ENCODE measurements at places on chromosomes 1 and 21. TPM values are rescaled to one million over a fixed set of nuclear protein-coding genes. Genes with fewer than 3 reads are reported as not detected.

HDAC1 gene
- 157 TPM for polyA plus RNA-seq

EDARADD gene
- 3.6 TPM for polyA plus RNA-seq

RIMS3 gene
- 1.6 TPM for polyA plus RNA-seq

PGLYRP4 gene
- not detected for polyA plus RNA-seq

CFHR4 gene
- not detected for polyA plus RNA-seq

MIXL1 gene
- 1.4 TPM for polyA plus RNA-seq

ASCL5 gene
- polyA plus RNA-seq: 0.89 TPM

CFHR2 gene
- not detected for polyA plus RNA-seq

S100A7 gene
- not detected for polyA plus RNA-seq

- no peak for DNase-seq
Observed at GRCh38 chr1:67607286-67607685, 77.7 kb upstream of the GADD45A start.

DNA sequence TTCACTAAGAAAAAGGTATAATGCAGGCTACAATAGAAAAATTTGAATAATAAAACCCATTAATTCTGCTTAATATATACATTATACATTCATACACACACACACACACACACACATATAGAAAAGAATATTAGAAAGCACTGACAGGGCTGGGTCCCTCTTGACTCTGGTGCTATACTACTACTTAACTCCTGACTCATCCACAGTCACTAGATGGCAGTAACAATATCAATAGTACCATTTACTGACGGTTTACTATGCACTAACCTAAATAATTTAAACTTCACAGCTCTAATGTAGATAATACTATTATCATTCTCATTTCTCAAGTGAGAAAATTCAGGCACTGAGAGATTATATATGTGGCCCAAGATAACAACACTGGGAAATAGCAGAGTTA, 87.5 kb downstream of the COP1 start:
- no peak for DNase-seq

- no peak for DNase-seq
Observed at GRCh38 chr1:54559771-54560231, 11.8 kb downstream of the ACOT11 start.

- DNase-seq: no peak
Observed at GRCh38 chr1:54970901-54971300, 9.5 kb upstream of the TMEM61 start.

GRCh38 chr1:181503171-181503810, 20.0 kb downstream of the CACNA1E start:
- DNase-seq: peak; percentile 72

- peak; percentile 62 for DNase-seq
Observed at GRCh38 chr1:203686091-203686632, 59.5 kb downstream of the ATP2B4 start.

DNA sequence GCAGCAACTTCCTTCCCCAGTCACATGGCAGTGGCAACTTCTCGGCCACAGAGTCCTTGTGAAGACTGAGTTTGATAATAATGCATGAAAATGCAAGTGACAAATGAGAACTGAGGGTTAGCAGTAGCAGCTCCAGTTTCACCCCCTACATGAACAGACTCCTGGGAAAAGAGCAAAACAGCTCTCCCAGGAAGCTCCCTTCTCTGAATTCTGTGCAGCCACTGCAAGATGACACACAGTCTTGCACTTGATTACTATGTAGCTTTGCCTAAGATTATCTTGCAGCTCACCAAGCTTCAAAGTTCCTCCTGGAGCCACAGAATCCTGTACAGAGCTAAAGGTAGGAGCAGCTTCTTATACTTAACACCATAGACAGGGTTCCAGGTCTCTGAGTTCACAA, 4.7 kb downstream of the PGBD5 start:
- DNase-seq: no peak

- no peak for DNase-seq
Observed at GRCh38 chr21:42657676-42658319, 4.4 kb downstream of the PDE9A start.

DNA sequence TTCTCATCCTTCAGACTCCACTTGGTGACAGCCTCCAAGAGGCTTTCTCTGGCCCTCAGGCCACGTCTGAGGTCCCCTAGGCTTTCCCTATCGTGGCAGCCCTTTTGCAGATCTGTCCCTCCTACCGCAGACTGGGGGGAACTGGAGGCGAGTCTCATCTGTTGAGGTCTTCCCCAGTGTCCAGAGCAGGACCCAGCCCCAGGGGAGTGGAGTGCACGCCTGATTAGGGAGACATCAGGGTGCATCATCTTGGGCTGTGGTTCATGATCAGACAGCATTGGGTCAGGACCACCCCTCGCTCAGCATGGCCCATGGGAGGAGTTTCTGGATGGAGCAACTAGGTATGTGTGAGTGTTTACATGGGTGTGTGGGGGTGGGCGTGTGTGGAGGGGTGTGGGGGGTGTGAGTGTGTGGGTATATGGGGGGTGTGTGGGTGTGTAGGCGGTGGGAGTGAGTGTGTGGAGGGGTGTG, 8.5 kb upstream of the MATN1 start:
- DNase-seq: no peak

GRCh38 chr1:16172964-16173446, 17.1 kb upstream of the EPHA2 start:
- DNase-seq: no peak

DNA sequence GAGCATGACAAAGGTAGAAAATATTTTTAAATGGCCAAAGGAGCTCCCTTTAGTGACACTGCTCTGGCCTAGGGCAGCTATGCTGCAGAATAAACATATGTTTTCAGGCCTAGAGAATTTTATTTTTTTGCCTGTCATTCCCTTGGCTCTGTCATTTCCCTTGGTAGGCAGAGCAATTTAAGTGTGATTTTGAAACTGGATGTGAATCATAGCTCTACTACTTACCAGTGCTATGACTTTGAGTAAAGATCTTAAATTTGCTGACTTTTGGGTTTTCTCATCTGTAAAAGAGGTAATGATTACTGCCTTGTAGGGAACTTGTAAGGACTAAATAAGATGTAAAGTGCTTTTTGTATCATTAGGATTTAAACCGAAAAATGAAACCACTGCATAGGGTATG, 189.0 kb upstream of the ZRANB2 start:
- no peak for DNase-seq

GRCh38 chr1:79688932-79689331, 682.4 kb upstream of the ADGRL4 start:
- no peak for DNase-seq

DNA sequence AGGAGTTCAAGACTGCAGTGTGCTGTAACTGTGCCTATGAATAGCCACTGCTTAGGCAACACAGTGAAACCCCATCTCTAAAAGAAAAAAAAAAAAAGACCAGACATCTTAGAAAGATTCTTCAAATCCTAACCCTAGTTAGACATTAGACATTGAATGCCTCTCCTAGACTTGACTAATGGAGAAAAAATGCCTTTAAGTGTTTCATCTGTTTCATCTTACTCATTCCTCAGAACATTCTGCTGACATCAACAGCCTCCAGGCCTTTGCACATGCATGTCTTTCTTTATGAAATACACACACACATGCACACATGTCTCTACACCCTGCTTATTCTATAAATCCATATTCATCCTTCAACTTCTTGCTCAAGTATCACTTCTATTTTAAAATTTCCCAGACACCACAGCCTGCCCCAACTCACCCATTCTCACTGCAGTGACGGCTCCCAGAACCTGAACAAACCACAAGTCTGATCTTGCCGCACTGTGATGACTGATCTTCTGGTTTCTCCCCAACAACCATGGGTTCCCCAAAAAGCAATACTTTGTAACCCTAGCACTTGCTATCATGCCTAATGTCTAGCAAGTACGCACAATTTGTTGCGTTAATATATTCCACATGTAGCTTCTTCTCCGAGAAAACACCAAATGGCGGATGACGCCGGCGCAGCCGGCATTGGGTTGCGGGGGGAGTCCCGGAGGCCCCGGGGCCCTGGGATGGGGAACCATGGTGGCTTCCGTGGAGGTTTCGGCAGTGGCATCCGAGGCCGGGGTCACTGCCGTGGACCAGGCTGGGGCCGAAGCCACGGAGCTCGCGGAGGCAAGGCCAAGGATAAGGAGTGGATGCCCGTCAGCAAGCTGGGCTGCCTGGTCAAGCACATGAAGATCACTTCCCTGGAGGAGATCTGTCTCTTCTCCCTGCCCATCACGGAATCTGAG, 37.4 kb downstream of the LRRC52 start:
- no peak for DNase-seq

- no peak for DNase-seq
Observed at GRCh38 chr1:234725177-234726132, 115.5 kb upstream of the IRF2BP2 start.

DNA sequence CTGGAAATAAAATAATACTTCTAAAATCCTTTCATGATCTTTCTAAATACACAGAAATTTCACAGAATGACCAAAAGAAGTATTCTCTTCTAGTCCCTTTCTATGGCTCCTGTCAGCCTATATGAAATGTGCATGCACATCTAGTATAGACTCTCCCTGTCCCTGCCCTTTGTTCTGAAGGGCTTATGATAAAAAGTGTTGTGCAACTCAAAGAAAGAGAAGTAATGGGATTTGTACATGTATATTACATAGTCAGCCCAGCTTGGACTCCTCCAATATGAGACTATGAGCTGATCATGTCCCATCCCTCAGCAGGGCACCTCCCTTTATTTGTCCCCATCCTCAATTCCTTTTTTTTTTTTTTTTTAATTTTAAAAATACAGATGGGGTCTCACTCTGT, 42.1 kb upstream of the LAX1 start:
- no peak for DNase-seq

DNA sequence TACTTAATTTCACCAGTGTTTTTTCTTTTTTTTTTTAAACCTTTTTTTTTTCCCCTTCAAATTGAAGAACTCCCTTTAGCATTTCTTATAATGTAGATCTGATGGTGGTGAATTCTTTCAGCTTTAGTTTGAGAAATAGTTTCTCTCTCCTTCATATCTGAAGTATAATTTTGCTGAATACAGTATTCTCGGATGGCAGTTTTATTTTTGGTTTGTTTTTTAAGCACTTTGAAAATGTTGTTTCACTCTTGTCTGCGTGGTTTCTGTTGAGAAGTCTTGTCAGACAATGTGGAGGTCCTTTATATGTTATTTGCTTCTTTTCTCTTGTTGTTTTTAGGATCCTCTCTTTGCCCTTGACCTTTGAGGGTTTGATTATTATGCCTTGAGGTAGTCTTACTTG, 135.1 kb downstream of the RPS6KC1 start:
- DNase-seq: no peak

DNA sequence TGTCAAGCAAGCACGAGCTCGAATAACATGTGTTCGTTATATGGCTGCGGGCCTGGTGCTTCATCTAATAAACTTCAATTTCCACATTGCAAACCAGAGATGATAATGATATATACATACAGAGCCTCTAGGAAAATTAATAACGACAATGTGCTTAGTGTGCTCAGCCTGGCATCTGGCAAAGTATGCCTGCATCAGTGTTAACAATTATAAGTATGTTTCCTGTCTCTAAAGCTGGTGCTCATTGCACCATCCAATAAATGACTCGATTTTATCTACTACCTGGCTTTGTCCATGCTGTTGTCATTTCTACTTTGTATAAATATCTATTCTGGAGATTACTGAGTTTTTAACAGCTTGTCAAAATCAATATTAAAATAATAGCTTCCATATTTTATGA, 1402.6 kb downstream of the MRPL39 start:
- DNase-seq: no peak

DNA sequence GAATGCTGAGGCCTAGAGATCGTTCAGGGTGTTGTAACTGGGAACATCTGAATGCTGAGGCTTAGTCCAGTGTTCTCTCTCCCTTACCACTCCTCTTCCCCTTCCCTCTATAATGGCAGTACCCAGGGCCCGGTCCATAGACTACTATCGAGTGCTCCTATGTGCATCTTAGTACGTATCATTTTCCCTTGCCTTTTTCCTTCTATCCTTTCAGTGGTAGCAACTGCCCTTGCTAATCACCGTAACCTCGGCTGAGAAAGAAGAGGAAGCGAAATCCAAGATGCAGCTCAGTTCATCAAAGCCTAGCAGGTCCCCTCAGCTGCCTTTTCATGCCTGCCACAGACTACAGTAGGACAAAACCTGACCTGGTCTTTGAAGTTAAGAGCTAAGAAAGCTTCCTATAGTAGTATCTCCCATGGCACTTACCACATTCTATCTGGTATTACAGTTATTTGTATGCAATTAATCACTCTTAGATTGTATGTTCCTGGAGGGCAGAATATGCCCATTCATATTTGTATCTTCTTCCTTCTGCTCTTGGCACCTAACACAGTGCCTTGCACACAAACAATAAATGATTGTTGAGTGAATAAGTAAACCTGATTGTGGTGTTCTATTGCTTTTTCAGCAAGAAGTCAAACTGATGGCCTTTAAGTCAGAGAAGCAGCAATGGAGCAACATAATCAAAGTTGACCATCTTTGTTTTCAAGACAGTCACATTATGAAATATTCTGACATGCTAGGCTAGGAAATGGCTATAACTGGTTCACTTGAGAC, 22.4 kb downstream of the CNIH4 start:
- DNase-seq: no peak

DNA sequence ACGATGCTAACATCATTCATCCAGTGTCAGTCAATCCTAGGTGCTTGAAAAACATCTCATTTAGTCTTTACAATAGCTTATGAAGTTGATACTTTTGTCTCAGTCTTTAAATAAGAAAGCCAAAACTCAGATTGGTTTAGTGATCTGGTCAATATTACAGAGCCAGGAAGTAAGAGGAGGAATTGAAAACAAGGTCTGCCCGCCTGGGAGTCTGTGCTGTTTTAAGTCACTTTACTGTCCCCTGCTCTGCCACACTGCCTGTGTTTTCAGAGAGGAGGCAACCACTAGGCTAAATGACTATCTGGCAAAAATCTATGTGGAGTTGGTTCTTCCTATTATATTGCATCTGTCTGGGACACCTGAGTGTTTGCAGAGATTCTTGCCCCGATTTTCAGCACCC, 62.3 kb downstream of the ST6GALNAC3 start:
- no peak for DNase-seq

- DNase-seq: no peak
Observed at GRCh38 chr1:119040489-119040888, 52.3 kb upstream of the TBX15 start.

DNA sequence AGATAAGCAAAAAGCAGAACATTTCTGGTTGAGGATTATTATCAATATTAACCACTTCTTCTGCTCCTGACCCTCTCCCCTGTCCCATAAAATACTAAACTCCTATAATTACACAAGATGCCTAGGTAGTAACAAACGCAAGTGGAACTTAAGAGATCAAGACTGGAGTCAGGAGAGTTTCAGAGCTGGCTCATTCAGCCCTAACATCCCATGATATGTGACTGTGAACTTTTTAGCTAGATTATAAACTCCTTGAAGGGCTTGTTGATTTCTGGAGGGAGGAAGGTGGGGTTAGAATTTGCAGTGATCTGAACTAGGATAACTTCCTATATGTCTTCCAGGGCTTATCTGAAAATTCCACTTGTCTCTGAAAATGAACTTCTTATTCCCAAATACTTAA, 130.6 kb downstream of the TGFB2 start:
- DNase-seq: no peak

GRCh38 chr1:183590244-183591191, at the start of gene NCF2:
Gene NCF2 (minus strand): TSS chr1:183590459. CDS start chr1:183590329, 130 bp downstream.
- DNase-seq: no peak

GRCh38 chr21:41954654-41955499, 1.1 kb upstream of the C2CD2 start:
- DNase-seq: no peak

All from right lung (tissue), 10 donors.